ENCODE measurements at places on chromosomes 12 and 14. TPM values are rescaled to one million over a fixed set of nuclear protein-coding genes. Genes with fewer than 3 reads are reported as not detected.

GRCh38 chr12:98397323-98398105, 117.9 kb upstream of the TMPO start:
- H3K4me3 ChIP-seq: peak overlapping the region; percentile 58
- peak; percentile 8 for DNase-seq
- H3K27me3 ChIP-seq: no peaks in the 10 kb centered on the region
- no peak overlapping the region for H3K27ac ChIP-seq
- H3K36me3 ChIP-seq: no peaks in the 10 kb centered on the region

DNA sequence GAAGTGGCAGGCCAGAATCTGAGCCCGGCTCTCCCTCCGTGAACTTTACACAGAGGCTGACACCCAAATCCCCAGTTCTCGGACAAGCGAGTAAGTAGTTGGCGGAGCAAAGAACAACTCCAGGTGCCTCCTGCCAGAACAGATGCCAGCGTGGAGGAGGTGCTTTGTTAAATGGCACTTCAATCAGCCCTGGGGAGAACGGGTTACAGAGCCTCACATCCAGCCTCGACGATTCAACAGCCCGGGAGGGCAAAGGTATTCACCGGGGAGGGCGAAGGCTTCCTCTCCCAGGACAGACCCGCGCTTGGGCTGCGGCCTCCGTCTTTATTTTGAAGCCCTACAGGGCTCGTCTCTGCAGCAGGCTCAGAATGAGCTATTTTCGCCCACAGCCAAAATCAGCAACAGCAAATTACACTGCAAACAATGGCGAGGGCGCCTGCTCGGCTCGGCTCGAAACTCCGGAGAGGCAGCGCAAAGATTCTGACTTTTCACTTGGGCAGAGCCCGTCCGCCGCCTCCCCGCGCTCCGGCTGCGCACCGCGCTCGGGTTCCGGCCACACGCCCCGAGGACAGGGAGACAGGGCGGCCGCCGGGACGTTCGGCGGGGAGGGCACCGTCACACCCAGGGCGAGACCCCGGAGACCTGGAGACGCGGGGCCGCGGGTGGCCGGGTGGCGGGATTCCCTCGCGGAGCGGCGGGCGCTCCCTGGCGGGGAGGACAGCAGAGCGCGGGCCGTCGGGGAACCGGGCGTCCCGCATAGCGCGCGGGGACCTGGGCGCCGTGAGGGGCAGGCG, 811 bp downstream of the TMCC3 start:
- H3K27me3 ChIP-seq: no peaks in the 10 kb centered on the region
- H3K27ac ChIP-seq: peak overlapping the region; percentile 88
- H3K36me3 ChIP-seq: no peaks in the 10 kb centered on the region
- H3K4me3 ChIP-seq: peak overlapping the region; percentile 68

The TAS2R19 gene
- total RNA-seq: 1.2 TPM

The LRFN5 gene
- 0.67 TPM for total RNA-seq

The MGST1 gene
- 105 TPM for total RNA-seq

The BAG5 gene
- 27.3 TPM for total RNA-seq

- H3K27me3 ChIP-seq: no peaks in the 10 kb centered on the region
- DNase-seq: no peak
- H3K4me1 ChIP-seq: peaks cover 6% of the 10 kb centered on the region
Observed at GRCh38 chr12:111602348-111602747, 3.2 kb upstream of the ATXN2 start.

The EIF2S3B gene
- total RNA-seq: 0.42 TPM

GRCh38 chr14:60665177-60665550, 15.9 kb upstream of the SIX1 start:
- no peaks in the 10 kb centered on the region for H3K27me3 ChIP-seq
- H3K27ac ChIP-seq: no peak overlapping the region
- no peaks in the 10 kb centered on the region for H3K36me3 ChIP-seq
- H3K4me3 ChIP-seq: no peak overlapping the region
- DNase-seq: no peak
- H3K4me1 ChIP-seq: no peaks in the 10 kb centered on the region

DNA sequence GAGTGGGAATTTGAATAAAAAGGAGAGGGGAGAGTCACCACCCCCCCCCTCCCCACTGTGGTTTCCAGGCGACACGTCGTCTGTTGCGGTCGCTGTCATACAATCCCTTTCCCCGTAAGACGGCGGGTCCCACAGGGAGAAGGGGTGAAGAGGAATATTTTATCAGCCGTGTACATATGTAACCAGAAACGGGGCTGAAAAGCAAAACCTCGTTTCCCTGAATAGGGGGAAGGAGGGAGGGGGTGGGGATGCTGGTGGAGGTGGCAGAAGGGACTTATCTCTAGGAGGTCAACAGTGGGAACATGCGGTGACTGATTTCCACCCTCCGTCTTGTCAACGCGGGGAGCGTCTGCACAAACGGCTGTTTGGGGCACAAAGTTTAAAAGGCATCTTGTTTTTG, 171.4 kb downstream of the RBM19 start:
- H3K27me3 ChIP-seq: no peaks in the 10 kb centered on the region
- DNase-seq: no peak
- H3K36me3 ChIP-seq: no peaks in the 10 kb centered on the region
- no peak overlapping the region for H3K4me3 ChIP-seq

The CLEC4A gene
- 2.1 TPM for total RNA-seq

The RASSF8 gene
- total RNA-seq: 11.7 TPM

DNA sequence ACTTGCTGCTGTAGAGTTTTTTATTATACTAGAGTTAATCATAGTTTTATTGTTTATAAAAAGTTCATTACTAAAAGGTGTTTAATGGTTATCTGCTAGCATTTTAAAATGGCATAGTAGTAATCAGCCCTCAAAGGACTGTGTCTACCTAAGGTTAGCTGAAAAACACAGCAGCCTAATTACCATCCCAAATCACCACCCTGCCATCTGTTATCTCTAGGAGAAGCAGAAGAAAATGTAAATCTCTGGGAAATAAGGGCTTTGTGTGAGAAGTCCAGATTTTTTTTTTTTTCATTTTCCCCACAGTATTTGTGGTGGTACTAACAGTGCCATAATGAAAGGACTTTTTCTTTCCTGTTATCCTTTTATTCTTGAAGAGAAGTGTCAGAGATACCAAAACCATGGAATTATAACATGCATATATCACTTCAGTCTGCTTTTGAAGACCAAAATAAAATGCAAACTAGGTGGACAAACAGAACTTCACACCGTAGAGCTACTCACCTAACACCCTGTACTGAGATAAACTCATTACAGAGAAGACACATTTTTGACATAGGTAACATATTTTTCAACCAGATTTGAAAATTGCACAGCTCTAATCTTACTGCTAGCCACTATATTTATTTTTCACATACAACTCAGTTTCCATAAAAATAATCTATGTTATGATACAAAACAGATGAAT, 876.2 kb downstream of the C12orf50 start:
- no peak overlapping the region for H3K27ac ChIP-seq
- H3K36me3 ChIP-seq: no peaks in the 10 kb centered on the region
- no peak for DNase-seq
- peaks cover 5% of the 10 kb centered on the region for H3K4me1 ChIP-seq
- no peaks in the 10 kb centered on the region for H3K27me3 ChIP-seq
- no peak overlapping the region for H3K4me3 ChIP-seq

The C14orf39 gene
- total RNA-seq: not detected

- peak overlapping the region; percentile 56 for H3K4me3 ChIP-seq
- peaks cover 58% of the 10 kb centered on the region for H3K4me1 ChIP-seq
- peak overlapping the region; percentile 79 for H3K27ac ChIP-seq
- no peaks in the 10 kb centered on the region for H3K36me3 ChIP-seq
- DNase-seq: no peak
Observed at GRCh38 chr12:132490422-132491137, 629 bp downstream of the FBRSL1 start.

GRCh38 chr12:122858591-122859302, 23.5 kb downstream of the HIP1R start:
- peaks cover 48% of the 10 kb centered on the region for H3K4me1 ChIP-seq
- DNase-seq: no peak
- no peak overlapping the region for H3K4me3 ChIP-seq
- no peaks in the 10 kb centered on the region for H3K27me3 ChIP-seq

GRCh38 chr14:94042433-94043091, 16.4 kb downstream of the OTUB2 start:
- DNase-seq: no peak
- H3K4me3 ChIP-seq: no peak overlapping the region
- no peaks in the 10 kb centered on the region for H3K27me3 ChIP-seq
- H3K36me3 ChIP-seq: no peaks in the 10 kb centered on the region

The HOXC6 gene
- total RNA-seq: 0.30 TPM

The RTL1 gene
- not detected for total RNA-seq

GRCh38 chr12:43132291-43132690, 419.7 kb downstream of the ADAMTS20 start:
- no peaks in the 10 kb centered on the region for H3K27me3 ChIP-seq
- no peak overlapping the region for H3K4me3 ChIP-seq
- no peaks in the 10 kb centered on the region for H3K36me3 ChIP-seq

DNA sequence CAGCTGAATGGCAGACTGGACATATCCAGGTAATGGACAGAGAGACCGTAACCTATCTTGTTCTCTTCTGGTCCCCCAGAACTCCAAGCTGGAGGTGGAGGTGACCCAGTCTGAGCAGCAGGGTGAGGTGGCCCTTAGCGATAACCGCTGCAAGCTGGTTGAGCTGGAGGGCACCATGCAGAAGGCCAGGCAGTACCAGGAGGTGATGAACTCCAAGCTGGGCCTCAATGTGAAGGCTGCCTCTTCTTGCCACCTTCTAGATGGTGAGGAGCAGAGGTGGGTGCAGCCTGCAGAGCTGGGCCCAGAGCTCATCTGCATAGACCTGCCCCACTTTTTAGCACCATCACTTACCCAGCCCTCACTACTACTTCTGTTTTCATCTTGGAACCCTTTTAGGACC, 7.2 kb upstream of the KRT86 start:
- no peak overlapping the region for H3K4me3 ChIP-seq
- H3K4me1 ChIP-seq: no peaks in the 10 kb centered on the region
- DNase-seq: no peak
- no peaks in the 10 kb centered on the region for H3K36me3 ChIP-seq
- H3K27ac ChIP-seq: no peak overlapping the region

The TXNDC16 gene
- 5.5 TPM for total RNA-seq

Data from esophagus squamous epithelium (tissue), 5 donors.